BJ (cell line): ENCODE measurements at places on chromosomes 1 and 21. TPM values are rescaled to one million over a fixed set of nuclear protein-coding genes. Genes with fewer than 3 reads are reported as not detected.

- DNase-seq: no peak
These were observed 14.9 kb upstream of the CENPS start for GRCh38 chr1:10415211-10415930.

DNA sequence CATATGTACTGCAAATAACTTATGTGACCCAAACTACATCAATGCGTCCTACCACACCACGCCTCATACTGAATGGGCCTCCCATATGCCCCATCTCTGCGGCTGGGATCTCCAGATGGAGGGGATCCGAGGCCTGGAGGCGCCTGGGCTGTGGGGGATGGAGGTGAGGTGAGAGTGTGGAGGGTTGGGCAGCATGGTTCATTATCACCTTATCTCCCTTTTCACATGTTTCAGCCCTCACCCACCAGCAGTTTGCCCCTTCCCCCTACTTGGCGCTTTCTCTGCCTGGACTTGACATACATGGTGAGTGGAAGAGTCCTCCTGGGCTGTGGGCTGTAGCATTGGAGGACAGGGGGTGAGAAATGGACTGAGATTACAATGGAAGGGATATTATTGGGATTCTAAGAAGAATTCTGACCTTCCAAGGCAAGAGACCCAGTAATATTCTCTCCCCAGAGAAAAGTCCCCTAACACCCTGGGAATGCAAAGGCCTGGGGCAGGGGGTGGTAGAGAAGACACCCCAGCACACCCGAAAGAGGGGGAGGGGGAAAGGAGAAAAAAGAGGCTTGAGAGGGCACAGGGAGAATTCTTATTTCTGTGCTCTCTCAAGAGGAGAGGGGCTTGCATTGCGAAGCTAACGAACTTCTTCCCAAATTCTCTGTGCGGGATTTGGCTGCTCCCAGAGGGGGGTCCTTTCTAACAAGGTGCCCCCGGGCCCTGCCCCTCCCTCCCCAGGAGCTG, 61.4 kb downstream of the MEF2D start:
- no peak for DNase-seq

DNA sequence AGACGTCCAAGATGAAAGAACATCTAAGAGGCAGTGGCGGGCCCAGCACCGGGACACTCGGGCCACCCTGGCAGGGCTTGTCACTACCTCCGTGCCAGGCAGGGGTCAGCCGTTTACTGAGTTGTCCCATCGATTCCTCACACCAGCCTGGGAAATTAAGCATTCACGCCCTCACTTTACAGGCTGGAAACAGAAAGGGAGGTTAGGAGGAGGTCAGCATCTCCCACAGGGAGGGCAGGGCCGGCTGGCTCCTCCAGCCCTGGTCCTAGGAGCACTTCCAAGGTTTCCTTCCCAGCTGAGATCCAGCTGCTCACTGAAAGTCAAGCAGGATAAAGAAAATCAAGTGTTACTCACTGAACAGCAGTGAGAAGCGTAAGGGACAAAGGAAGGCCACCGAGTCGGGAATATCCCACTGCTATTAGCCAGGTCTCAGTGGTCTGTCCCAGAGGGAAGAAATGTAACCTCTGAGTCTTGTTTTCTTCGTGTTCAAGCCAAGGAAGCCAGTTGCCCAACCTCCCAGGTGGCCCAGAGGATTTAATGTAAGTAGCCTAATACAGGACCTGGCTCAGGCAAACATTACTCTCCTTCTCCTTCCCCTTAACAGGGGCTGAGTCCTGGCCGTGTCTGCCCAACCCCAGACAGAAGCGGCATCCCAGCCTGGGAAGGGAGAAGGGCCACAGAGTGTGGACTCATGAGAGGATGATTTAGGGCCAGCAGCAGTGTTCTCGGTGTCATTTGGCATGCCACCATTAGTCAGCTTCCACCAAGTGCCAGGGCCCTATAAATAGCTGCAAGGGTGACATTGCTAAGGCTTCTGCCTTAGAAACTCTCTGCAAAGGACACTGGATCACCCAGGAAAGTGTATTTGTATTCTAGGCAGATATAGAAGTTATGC, 203.1 kb upstream of the GALNT2 start:
- DNase-seq: no peak

GRCh38 chr1:10232163-10232562, 21.8 kb downstream of the KIF1B start:
- DNase-seq: no peak

- DNase-seq: no peak
These were observed 139.3 kb upstream of the PALMD start for GRCh38 chr1:99506631-99507030.

GRCh38 chr21:40054403-40054802, 187.2 kb downstream of the PCP4 start:
- no peak for DNase-seq

- no peak for DNase-seq
These were observed 85.3 kb downstream of the LEPR start for GRCh38 chr1:65505547-65506300.

DNA sequence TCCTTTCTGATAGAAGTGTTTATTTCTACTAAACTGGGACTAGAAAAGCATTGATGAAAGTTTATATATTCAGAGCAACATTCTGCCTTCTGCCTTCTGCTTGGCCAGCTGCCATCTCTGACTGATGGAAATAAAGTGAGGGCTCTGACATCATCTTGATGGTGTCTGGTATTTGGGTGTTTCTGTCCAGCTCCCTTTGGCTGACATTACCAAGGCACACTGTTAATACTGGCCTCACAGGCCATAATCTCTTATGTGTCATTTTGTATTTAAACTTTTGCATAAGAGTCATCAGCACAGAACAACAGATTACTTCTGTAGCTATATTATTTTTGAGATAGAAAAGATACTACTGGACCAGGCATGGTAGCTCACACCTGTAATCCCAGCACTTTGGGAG, 216.9 kb downstream of the RYR2 start:
- DNase-seq: no peak

DNA sequence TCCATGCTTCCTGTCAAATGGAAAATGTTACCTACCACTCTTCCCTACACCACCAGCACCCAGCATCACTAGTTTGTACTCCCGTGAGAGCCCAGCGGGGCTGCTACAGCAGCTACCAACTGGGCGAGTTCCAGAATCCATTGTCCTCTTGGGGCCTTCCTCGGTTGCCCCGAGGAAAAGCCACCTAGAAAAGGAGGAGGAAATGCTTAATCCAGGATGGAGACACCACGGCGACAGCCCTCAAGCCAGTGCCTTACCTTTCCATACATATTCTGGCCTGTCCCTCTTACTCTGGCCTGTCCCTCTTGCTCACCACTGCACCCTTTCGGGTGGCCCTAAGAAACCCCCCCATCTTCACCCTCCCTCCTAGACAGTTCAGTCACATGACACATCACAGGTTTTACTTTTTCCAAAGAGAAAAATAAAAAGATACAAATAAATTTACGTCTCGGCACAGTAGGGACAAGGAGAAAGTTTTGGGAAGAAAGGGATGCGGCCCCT, 478 bp downstream of the RIT1 start:
- DNase-seq: no peak

- DNase-seq: no peak
These were observed 172.0 kb upstream of the B3GALT2 start for GRCh38 chr1:193358419-193358818.

DNA sequence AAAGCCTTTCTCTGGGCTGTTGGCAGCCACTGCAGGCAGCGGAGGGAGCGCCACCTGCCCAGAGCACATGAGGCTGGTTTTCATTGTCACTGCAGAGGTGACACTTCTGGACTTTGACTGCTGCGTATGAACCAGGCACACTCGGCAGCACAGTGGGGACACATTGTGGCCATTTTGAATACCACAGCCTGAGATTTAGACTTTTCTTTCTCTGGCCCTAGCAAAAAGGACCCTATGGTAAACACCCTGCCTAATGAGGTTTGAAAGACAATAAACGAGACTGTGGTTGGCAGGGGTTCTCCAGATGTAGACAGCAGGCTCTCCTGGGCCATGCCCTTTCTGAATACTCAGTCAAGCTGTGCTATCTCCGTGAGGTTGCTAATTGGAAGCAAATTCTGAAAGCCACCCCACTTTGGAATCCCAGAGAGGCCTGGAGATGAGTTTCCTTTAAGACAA, 12.0 kb upstream of the KCNE2 start:
- DNase-seq: no peak

GRCh38 chr1:100773444-100773843, 53.9 kb downstream of the VCAM1 start:
- no peak for DNase-seq

DNA sequence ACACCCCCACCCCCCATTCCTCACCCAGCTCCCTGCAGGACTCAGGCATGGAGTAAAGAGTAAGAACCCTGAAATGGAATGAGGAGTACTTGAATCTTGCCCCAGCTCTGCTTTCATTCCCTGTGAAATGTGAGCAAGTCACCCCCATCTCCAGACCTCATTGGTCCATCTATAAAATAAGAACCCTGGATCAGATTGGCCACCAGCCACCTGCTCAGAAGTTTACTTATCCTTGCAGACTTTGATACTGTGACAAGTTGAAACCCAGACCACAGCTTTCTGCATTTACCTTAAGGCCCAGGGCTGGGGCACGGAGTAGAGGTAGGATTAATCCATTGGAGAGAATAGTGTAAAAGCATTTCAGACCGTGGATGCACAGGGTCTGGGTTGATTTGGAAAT, 2.2 kb downstream of the KISS1 start:
- DNase-seq: no peak

GRCh38 chr1:114322734-114323133, 169.1 kb upstream of the SYT6 start:
- DNase-seq: no peak

DNA sequence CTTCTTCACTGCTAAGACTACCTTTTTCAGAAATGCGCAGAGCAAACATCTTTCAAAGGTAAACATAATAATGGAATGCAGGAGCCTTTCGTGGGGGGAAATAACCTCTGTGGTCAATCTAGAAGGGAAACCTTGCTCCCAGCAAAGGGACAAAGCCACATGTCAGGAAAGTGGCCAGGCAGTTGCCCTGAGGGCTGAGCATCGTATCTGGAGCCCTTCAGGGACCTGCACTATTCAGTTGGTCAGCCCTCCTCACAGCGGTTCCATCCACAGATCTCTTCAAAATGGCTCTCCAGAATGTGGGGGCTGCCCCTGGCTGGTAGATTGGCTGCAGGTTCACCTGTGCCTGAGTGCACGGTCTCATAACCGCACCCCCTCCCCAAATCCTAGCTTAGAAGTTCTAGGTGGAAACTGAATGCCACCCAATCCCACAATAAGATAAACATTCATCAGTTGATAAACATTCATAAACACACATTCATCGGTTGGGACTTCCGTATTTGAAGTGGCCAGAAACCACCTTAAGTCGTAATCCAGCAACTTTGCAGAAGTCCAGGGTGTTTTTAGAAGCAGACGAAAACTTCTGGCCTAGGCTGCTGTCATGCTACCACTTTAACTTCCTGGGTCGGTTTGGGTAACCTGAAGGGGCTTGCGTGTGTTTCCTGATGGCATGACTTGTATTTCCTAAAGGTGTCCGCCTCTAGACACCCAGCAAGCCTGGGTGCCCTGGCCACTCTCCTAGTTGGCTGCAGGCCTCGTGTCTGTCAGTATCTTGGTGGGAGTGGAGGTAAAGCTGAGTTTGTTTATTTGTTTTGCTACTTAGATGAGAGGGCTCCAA, 50.5 kb downstream of the RASSF5 start:
- no peak for DNase-seq

DNA sequence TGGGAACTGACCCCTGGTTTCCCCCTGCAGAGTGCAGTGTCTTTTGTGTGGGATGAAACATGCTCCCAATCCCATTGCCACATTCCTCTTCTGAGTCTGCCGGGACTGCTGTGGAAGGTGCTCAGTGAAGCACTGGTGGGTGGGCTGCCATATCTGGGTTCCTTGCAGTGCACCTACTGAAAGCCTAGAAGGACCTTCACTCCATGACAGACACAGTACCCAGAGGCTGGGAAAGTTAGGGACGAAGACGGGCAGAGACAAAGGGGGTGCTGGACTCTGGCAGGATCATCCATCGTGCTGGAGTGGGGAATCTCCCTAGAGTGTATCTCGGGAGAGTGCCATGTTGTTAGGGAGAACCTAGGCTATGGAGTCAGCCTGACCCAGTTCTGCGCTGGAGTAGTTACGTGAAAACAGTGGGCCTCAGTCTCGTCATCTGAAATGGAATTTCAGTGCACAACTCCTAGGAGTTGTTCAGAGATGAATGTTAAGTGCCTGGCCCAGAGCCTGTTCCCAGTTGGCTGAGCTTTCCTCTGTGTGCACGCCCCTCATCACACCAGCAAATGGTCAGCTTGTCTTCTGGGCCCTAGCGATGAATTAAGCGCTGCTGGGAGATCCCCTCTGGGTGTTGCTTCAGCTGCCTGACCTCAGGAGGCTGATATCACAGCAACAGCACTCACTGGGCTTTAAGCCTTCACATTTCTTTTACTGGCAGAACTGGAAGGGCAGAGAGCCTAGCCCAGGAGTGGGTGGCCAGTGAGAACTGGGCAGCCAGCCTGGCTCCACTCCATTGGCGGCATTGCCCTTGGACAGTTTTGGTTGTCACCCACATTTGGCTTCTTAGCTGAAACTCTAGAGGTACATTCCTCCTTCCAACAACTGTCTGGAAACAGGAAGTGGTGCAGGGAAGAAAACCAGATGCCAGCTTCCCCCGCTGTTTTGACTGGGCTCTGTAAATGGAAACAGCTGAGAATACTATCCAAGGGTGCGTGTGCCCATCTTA, 479.8 kb upstream of the VAMP3 start:
- no peak for DNase-seq

DNA sequence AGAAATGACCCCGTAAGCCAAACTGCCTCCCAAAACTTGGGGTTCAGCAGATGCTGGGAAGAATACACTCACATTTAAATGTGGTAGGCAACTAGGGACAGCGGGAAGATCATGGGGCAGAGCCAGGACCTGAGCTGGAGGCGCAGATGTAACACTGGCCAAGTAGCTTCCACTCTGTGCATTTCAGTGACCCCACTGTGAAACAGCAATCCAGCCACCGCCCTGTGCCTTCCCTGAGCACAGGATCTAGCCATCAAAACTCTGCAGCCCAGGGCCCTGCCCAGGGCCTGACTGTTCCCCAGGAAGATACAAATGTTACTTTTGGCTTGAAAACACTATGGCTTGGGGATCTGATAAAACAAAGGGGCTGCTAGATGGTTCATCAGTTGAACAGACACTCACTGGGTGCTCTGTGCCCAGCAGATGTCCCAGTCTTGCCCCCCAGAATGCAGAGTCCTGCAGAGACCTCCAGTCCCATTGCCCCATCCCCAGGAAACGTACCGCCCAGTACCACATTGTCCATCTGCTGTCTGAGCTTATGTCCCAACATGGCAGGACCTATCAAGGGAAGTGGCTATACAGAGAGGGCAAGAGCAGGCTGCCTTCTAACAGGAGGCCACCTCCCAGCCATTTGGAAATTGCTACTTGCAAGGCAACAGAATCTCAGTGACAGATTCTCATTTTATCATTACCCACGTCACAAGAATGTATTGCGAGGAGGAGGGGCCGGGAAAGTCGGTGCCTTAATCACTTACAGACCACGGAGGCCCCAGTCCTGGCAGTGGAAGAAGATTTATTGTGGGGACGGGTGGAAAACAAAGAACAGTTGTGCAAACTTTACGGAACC, 124.0 kb downstream of the DMRTB1 start:
- DNase-seq: peak; percentile 69

The FAM177B gene
- polyA plus RNA-seq: not detected in 2 replicates

The COL9A2 gene
- polyA plus RNA-seq: 0.07 and 0.13 TPM in 2 replicates

The SH2D1B gene
- polyA plus RNA-seq: 0.05 TPM in 1 of 2 replicates, not detected in the other

The C1orf185 gene
- not detected in 2 replicates for polyA plus RNA-seq

The COL8A2 gene
- 6.0 and 6.8 TPM in 2 replicates for polyA plus RNA-seq

The ZMPSTE24 gene
- 16.5 and 37.3 TPM in 2 replicates for polyA plus RNA-seq

The NECTIN4 gene
- polyA plus RNA-seq: 0.05 TPM in 1 of 2 replicates, not detected in the other

The SYCP1 gene
- polyA plus RNA-seq: not detected in 2 replicates

The CTH gene
- 5.2 and 7.2 TPM in 2 replicates for polyA plus RNA-seq

The PRDM15 gene
- 4.5 and 7.6 TPM in 2 replicates for polyA plus RNA-seq

The MMEL1 gene
- polyA plus RNA-seq: 0.17 TPM in 1 of 2 replicates, not detected in the other

The MYOC gene
- polyA plus RNA-seq: 0.05 TPM in 1 of 2 replicates, not detected in the other

The NPR1 gene
- polyA plus RNA-seq: 0.02 TPM in 1 of 2 replicates, not detected in the other
